ENCODE measurements at places on chromosomes 16 and 17. TPM values are rescaled to one million over a fixed set of nuclear protein-coding genes. Genes with fewer than 3 reads are reported as not detected.

Gene C1QTNF1
- total RNA-seq, result not detected

Gene CMTM4
- 4.4 TPM for total RNA-seq

Gene RAB37
- total RNA-seq, result 6.0 TPM

Gene CCL11
- total RNA-seq, result not detected

Gene CACNG3
- total RNA-seq, result not detected

Gene SULT1A3
- 17.6 TPM for total RNA-seq

Gene ABCA8
- not detected for total RNA-seq

Gene SLC52A1
- total RNA-seq, result 0.64 TPM

Gene CEP295NL
- total RNA-seq, result not detected

Gene ZNF205
- not detected for total RNA-seq

Gene EPN3
- total RNA-seq, result not detected

Gene RGS11
- total RNA-seq, result not detected

Gene PFAS
- 168 TPM for total RNA-seq

Gene TP53TG3
- total RNA-seq, result not detected

Gene TBC1D3I
- total RNA-seq, result 0.51 TPM

Gene YWHAE
- total RNA-seq, result 596 TPM

Gene ITGB4
- 2.1 TPM for total RNA-seq

Gene CD19
- not detected for total RNA-seq

Gene GGT6
- not detected for total RNA-seq

Gene LRRC75A
- total RNA-seq, result 2.2 TPM

Gene TEX14
- 0.11 TPM for total RNA-seq

Gene SPN
- total RNA-seq, result 136 TPM

Gene GRIN2A
- not detected for total RNA-seq

Gene MAP2K3
- total RNA-seq, result 150 TPM

Gene CLEC3A
- not detected for total RNA-seq

Gene NPIPB13
- 10.2 TPM for total RNA-seq
